ENCODE measurements at places on chromosomes 7 and 10.

DNA sequence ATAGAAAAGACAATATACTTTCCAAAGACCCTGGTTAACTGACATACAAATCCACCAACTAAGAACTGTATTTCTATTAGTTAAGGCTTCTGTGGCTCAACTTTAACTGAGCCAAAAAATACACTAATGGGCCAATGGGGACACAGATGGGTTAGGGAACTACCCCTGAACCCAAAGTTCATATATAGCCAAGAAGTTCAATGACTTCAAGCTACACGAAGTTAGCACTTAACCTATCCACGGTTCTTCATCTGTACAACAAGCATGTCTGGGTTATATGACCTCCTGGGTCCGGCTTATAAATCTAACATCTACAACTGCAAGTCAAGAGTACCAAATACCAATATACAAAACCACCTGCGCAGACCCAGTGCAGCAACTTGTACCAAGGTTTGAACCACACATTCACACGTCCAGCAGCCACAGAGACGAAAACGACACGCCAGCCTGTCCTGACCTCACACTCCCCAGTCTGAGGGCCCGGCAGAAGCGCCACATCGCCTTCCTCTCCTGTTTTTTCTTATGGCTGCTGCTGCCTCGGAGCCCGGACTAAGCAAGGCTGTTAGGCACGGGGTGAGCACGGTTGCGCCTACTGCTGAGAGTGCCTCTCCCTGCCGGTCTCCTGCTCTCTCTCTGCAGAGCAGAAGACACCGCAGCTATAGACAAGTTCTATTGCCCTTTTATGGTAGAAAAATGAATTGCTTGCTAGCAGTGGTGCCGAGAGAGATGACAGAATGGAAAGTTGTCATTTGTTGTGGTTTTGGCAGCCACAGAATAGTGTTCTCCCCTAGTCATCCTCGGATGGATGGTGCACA, 86.3 kb downstream of the RNF216 start:
- peak; percentile 81 for DNase-seq

DNA sequence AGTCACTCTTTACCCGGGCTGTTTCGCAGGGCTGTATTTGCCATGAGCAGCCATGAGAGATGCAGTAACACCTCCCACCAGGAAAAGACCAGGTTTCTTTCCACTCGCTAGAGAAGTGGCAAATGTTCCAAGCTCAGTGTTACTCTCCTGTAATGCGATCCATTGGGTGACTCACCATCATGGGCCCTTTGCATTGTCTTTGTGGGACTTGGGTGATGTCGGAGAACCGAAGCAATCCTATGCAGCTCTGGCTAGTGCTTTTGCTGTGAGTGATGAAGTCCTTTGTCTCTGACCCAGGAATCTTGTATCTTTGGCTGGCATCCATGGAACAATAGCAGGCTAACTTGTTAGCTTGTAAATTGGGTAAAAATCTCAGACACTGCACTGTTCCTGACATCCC, 40.0 kb downstream of the GHRHR start:
- DNase-seq, result no peak

DNA sequence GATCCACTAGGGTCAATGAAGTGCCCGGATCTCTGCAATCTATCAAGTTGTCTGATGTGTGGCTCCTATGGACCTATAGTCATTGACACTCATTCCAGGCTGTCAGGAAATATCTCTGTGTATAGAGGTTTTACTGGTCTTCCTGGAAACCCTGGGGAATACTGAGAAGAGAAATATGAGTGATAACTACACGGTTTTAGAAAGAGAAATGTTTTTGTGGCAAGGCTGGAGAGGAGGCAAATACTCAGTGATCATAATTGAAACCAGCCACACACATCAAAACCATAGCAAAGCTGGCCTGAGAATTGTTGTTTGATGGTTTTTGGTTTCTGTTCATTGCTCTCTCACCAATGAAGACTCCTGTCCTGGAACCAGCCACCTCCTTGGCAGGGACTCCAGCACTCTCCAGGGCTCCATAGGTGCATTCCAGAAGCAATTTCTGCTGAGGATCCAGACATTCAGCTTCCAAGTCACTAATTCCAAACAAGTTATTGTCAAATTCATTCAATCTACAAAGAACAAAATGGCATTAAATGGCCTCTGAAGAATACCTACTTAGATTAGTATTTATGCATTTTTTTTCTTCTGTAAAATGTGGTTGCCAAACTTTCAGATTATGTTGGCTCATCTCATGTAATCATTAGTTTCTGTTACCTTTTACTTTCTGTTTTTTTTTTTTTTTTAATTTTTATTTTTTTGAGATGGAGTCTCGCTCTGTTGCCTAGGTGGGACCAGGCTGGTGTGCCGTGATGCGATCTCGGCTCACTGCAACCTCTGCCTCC, 108.6 kb upstream of the ABI1 start:
- DNase-seq, result peak; percentile 29

DNA sequence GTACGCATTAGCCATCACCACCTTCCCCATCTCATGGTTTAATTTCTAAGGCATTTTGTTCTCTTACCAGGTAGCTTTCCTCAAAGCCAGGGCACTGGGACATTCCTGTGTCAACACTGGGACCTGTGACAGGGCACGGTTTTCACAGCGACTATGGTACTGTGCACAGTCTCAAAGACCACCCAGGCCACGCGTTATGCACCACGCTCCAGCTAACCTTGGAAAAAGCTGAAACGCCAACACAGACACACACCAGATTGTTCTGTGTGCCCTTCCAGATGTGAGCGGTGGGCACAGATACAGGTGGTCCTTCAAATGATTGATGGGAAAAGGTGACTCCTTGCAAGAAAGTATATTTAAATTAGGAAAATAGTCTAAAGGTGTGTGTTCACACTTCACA, 337.3 kb downstream of the WDR37 start:
- no peak for DNase-seq

- no peak for DNase-seq
Measured at GRCh38 chr7:53835301-53835700, 706.9 kb upstream of the VSTM2A start.

DNA sequence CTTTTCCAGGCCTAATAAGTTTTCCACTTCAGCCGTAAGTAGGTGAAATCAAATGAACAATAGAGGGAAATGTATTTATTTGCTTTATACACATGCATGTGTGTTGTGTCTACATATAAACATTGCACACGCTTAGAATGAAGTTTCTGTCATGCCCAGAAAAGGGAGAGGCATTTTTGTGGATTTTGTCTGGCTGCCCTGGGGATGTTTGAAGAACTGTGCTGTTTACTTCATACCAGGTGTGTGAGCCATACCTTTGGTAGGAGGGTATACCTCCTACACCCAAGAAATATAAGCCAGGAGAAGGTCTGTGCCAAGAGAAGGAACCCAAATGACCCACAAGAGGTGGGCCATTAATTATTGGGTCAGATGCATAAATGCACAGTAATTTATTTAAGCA, 12.8 kb downstream of the GATAD1 start:
- DNase-seq, result no peak

GRCh38 chr7:38280000-38280399, 6.6 kb upstream of the TARP start:
- DNase-seq, result no peak

GRCh38 chr10:107341281-107341680, 176.8 kb upstream of the SORCS1 start:
- no peak for DNase-seq

- no peak for DNase-seq
Measured at GRCh38 chr10:124699471-124700292, 44.5 kb downstream of the FAM53B start.

DNA sequence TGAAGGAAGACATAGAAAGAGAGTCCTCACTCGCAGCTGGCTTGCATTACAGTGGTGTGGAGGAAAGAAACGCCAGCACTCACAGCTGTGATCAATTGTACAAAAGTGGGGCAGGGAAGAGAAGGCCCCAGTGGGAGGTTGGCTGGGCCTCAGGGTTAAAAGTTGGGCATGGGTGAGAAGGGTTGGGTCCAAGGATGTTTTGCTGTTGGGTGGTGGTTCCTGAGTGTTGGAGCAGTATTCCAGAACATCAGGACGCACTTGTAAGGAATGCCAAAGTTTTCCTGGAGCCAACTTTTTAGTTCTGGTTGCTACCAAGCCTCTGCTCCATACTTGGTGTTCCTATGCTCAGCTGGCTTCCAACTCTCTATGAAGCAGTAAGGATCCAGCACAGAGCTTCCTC, 55.4 kb upstream of the MKRN1 start:
- DNase-seq, result no peak

All from activated T-cell treated with anti-CD3 and anti-CD28 coated beads, Interleukin-2, amount 50 U/mL, for 72 hours (primary cell).